T-helper 17 cell (primary cell): ENCODE measurements at places on chromosomes 1 and 21.

DNA sequence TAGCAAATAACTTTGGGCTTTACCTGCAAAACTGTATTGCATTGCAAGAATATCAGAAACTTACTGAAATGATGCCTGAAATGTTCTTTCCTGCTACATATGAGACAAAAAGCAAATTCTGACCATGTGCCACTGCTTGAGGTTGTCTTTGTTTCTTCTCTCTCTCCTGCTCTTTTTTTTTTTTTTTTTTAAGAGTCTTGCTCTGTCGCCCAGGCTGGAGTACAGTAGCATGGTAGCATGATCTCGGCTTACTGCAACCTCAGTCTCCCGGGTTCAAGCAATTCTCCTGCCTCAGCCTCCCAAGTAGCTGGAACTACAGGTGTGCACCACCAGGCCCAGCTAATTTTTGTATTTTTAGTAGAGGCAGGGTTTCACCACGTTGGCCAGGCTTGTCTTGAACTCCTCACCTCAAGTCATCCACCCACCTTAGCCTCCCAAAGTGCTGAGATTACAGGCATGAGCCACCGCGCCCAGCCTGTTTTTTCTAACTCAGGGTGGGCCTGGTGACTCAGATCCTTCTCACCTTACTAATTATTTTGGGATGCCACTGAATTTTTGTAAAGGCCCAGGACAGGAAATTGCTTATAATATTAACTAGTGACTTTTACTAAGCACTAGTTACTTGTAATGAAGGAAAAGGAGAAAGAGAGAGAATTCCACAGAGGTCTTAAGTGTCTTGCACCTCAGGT lies 35.9 kb downstream of the DNASE2B start:
- no peak for DNase-seq

GRCh38 chr1:18360251-18360650 lies 120.5 kb upstream of the KLHDC7A start:
- no peak for DNase-seq

DNA sequence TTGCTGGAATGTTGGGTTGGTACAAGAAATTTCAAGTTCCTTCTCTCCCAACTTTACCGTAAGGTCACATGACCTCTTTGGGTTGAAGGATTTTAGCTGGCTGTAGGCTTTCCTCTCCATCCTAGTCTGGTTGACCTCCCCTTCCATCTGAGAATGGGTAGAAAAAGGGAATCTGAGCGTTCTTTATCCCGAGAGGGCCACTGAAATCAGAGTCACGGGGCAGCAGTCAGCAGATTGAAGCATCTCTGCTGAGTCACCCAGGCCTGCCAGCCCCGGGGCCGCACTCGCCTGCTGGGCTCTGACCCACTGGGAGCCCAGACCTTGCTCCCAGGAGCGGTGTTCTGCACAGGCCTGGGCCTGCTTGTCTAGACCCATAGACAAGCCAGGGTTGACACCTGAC lies 31.0 kb downstream of the TMCC2 start:
- DNase-seq: no peak

GRCh38 chr1:110091381-110091780 lies 20.9 kb upstream of the UBL4B start:
- no peak for DNase-seq

DNA sequence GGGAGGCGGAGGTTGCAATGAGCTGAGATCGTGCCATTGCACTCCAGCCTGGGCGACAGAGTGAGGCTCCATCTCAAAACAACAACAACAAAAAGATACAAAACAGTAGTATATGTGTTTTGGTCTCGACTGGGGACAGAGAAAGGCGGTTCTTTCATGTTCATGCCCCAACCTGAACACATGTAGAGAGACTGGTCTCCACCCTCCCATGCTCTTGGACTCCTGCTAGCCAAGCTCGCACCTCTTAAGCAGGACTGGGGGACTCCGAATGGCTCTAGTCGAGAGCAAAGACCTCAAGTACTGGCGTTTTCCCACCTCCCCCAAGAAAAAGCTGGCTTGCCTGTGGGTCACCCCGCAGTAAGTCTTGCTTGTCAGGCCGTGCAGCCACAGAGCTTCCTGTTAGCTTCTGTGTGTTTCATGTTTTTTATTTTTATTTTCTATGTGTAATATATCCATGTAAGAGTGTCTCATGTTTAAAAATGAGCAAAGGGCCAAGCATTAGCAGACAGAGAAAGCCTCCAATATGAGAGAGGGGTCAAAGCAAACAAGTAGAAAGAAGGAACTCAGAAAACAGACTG lies 91.6 kb downstream of the SCCPDH start:
- DNase-seq: no peak

- DNase-seq: no peak
These were observed 13.5 kb upstream of the TNFRSF1B start for GRCh38 chr1:12153181-12153785.

GRCh38 chr1:189152685-189153084 lies 1325.0 kb downstream of the BRINP3 start:
- DNase-seq: no peak

DNA sequence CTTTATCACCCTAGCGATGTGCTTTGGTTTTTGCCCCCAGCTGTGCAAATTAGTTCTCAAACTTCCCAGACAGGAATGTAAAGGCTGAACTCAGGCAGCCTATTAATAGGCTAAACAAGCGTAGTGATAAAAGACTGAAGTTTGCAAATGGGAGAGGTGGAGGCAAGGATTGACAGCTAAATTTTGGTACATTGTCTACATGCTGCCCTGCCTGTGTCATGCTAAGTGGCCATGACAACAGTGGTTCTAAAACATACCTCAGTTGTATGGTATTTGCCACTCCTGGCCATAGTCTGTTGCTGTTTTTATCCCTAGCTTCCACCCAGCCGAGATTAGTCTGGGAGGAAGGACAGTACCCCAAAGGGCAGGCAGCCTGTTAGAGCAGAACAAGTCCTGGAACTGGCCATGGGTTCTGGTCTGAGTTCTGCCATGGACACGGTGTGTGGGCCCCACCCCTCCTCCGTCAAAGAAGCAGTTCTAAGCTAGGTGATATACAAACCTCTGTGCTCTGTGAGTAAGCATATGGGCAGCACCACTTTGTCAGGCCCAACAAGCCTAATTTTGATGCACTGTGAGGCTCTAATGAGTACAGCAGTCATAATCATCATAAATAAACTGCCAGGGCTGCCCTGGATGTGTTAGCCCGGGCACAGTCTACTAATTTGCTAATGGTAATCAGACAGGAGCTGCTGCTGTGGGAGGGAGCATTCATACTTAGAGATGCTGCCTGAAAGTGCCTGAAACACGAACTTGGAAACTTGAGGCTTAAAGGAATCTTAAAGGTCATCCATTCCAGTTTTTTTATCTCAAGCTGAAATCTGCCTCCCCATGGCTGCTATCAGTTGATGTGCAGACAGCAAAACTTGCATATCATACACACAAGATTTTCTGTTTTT lies 177.1 kb downstream of the HHAT start:
- DNase-seq: no peak

DNA sequence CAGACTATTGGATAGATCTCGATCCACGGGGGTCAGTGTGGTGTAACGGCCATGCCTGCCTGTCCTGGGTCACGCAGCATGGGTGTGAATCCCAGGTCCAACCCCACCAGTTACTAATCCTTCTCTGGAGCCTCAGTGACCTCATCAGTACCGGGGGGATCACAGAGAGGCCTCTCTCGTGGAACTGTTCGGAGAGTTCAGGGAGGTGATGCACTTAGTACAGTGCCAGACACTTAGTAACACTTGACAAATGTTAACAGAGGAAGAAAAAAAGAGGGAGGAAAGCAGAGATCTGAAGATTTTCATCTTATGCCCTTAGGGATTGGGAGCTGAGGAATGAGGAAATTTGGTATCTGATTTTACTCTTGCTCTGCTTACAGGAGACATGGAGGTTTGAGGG lies 2.9 kb downstream of the ABCA4 start:
- DNase-seq: no peak

- no peak for DNase-seq
These were observed 265.1 kb upstream of the CAMK1G start for GRCh38 chr1:209318181-209319056.
